ENCODE measurements at places on chromosomes 5 and 9. TPM values are rescaled to one million over a fixed set of nuclear protein-coding genes. Genes with fewer than 3 reads are reported as not detected.

Gene DND1
- total RNA-seq = 0.60 TPM

Gene CD72
- total RNA-seq = 0.22 TPM

Gene SLC36A2
- not detected for total RNA-seq

Gene PCAT7
- total RNA-seq = 0.62 TPM

Gene MCC
- 0.16 TPM for total RNA-seq

Gene GMCL2
- not detected for total RNA-seq

Gene NUDT12
- total RNA-seq = 1.9 TPM

Gene TRAF1
- total RNA-seq = 1.9 TPM
